Type B pancreatic cell (in vitro differentiated cells): ENCODE measurements at places on chromosomes 2 and 18. TPM values are rescaled to one million over a fixed set of nuclear protein-coding genes. Genes with fewer than 3 reads are reported as not detected.

Gene PTH2R
- 0.76 and 0.87 TPM in 2 replicates for total RNA-seq

Gene WDR54
- 10.0 and 41.7 TPM in 2 replicates for total RNA-seq

Gene ZSWIM2
- not detected in 2 replicates for total RNA-seq

Gene ADRA2B
- total RNA-seq = 2.4 and 13.9 TPM in 2 replicates

Gene CHRNA1
- 0.19 and 1.1 TPM in 2 replicates for total RNA-seq

Gene TXNDC2
- not detected in 2 replicates for total RNA-seq

Gene FOXD4L1
- 0.48 TPM in 1 of 2 replicates, not detected in the other for total RNA-seq

Gene DLGAP1
- total RNA-seq = 2.6 and 3.7 TPM in 2 replicates

Gene SERPINB3
- 0.86 and 0.94 TPM in 2 replicates for total RNA-seq
